GM23338 (cell line): ENCODE measurements at places on chromosomes 11 and 22. TPM values are rescaled to one million over a fixed set of nuclear protein-coding genes. Genes with fewer than 3 reads are reported as not detected.

CD3E gene
- total RNA-seq: not detected in 2 replicates

CRYBB1 gene
- 1.6 and 2.4 TPM in 2 replicates for total RNA-seq

CHST1 gene
- total RNA-seq: 1.7 and 2.7 TPM in 2 replicates

SLC22A12 gene
- total RNA-seq: not detected in 2 replicates

GRCh38 chr11:17489751-17490150 is 13.1 kb upstream of the ABCC8 start:
- no peaks in the 10 kb centered on the region for H3K27me3 ChIP-seq
- H3K4me1 ChIP-seq: no peaks in the 10 kb centered on the region
- no peak overlapping the region for H3K4me3 ChIP-seq

SLC22A6 gene
- not detected in 2 replicates for total RNA-seq

CHRM1 gene
- total RNA-seq: 0.14 TPM in 1 of 2 replicates, not detected in the other

APOL3 gene
- total RNA-seq: not detected in 2 replicates

FREY1 gene
- 1.1 TPM in 1 of 2 replicates, not detected in the other for total RNA-seq

PCSK7 gene
- 46.4 and 61.1 TPM in 2 replicates for total RNA-seq

DNA sequence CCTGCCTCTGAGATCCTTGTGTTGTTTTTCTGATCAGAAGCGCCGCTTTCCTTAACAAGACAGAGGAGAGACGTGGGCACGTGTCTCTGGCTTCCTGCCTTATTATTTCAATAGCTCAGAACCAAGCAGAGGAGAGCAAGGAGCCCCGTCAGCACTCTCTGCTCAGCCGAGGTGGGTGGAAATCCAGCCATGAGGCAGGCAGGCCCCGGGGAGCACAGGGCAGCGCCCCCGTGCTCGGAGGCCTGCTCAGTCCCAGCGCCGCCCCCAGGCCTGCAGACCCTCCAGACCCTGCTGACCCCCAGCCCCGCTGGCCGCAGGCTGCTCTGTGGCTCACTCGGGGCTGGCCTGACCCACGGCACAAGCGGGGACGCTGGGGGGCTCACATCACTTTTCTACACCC is 162.8 kb downstream of the BRD1 start:
- no peak overlapping the region for H3K4me3 ChIP-seq
- no peaks in the 10 kb centered on the region; the same call in 1 of the 2 replicates for H3K36me3 ChIP-seq
- H3K4me1 ChIP-seq: no peaks in the 10 kb centered on the region
- no peak for DNase-seq
- no peaks in the 10 kb centered on the region for H3K27me3 ChIP-seq
- H3K27ac ChIP-seq: no peak overlapping the region

TMEM191C gene
- total RNA-seq: 1.1 and 2.8 TPM in 2 replicates

DNA sequence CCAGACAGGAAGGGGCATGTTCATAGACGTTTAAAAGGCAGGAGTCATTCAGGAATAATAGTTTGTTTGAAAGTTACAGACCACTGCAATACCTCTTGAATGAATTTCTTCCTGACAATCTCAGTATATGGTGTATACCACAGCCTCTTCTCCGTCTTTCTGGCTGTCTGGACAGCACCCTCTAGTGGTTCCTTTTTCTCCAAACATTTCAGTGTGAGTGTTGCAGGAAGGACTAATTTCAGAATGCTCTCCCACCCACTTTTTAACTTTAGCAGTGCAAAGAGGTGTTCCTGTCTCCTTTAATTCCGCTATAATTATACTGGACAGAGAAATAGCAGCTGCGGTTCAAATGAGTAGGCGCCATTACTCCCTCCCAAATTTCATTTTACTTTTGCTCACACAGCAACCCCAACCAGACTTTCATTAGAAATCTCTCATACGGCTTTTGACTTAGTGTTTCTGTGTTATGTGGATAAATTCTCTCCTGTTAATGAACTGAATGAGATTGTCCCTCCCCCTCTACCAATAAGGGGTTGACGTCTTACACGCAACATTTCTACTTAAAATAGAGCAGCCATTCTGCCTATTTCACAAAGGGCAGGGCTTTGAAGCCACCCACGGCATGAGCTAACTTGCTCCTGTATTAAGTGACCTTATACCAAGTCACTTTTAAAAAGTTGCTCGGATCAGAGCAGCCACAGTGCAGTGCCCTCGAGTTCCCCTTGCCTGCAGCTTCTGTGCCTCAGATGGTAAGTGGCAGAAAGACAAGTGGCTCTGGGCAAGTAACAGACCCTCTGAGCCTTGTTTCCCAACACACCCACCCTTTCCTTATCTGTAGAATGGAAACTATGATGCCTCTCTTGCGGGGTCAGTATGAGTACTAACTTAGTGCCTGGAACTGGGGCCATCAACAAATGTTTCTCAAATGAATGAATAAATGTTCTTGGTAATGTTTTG is 368.6 kb downstream of the OPCML start:
- no peak overlapping the region for H3K27ac ChIP-seq
- no peak overlapping the region for H3K4me3 ChIP-seq
- peak; percentile 86 for DNase-seq
- no peaks in the 10 kb centered on the region for H3K27me3 ChIP-seq

SGSM1 gene
- total RNA-seq: 4.2 and 4.7 TPM in 2 replicates

DDI1 gene
- total RNA-seq: not detected in 2 replicates

GRCh38 chr22:31495343-31495742 is 993 bp upstream of the SFI1 start:
- H3K27ac ChIP-seq: no peak overlapping the region
- no peak for DNase-seq
- H3K4me1 ChIP-seq: peaks cover 29% of the 10 kb centered on the region
- H3K27me3 ChIP-seq: no peaks in the 10 kb centered on the region
- H3K4me3 ChIP-seq: peak overlapping the region; percentile 90

DNA sequence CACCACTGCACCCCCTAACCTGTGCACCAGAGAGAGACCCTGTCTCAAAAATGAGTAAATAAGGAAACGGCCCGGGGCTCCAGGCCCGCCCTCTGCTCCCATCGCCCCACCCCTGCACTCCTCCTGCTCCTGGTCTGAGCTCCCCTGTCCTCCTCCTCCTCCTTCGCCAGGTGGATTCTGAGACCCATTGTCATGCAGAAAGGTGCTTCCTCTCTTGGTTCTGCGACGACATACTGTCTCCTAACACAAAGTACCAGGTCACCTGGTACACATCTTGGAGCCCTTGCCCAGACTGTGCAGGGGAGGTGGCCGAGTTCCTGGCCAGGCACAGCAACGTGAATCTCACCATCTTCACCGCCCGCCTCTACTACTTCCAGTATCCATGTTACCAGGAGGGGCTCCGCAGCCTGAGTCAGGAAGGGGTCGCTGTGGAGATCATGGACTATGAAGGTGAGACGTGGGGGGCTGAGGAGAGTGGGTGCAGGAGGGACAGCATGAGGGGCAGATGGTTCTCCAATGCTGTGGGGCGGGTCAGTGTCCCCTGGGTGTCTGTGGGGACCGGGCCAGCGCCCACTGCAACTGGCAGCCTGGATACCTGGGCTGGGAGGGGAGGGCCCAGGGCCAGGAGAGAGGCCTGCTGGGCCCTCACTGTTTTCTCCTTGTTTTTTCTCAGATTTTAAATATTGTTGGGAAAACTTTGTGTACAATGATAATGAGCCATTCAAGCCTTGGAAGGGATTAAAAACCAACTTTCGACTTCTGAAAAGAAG is 3.1 kb upstream of the APOBEC3D start:
- peak; percentile 91 for DNase-seq
- H3K4me1 ChIP-seq: peaks cover 67% of the 10 kb centered on the region
- peak overlapping the region; percentile 90 for H3K27ac ChIP-seq
- H3K36me3 ChIP-seq: no peaks in the 10 kb centered on the region
- no peaks in the 10 kb centered on the region for H3K27me3 ChIP-seq

DNA sequence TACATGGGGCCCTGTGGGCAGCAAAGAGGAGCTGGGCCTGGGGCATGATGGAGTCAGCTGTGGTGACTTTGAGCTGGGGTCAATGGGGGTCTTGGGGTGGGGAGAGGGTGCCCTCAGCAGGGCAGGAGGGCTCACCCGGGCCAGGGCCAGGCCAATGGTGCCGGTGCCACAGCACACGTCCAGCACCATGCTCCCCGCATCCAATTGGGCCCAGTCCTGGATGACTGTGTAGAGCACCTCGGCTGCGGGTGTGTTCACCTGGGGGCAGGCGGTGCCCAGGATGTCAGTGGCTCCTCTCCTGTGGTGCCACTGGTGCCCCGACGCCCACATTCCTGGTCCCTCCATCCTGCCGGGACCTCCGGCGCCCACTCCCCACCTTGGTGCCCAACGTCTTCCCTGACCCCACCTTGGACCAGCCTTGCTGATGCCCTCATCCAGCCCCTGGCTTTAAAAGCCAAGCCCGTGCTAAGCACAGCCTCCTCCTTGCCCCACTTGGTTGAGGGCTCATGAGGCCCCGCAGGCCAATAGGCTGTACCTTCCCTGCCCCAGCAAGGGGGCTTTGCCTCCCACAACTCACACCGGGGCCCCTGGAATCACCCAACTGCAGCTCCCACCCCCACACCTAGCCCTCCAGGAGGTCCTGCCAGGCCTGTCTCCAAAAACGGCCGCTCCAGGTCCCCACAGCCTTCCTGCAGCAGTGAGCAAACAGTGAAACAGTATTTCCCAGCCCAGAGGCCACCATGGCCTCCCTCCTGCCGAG is 2.2 kb upstream of the RANBP1 start:
- DNase-seq: no peak
- no peaks in the 10 kb centered on the region for H3K27me3 ChIP-seq

GRCh38 chr11:80698637-80699036 is 1257.8 kb upstream of the TENM4 start:
- H3K4me1 ChIP-seq: no peaks in the 10 kb centered on the region
- no peak overlapping the region for H3K4me3 ChIP-seq
- H3K27me3 ChIP-seq: no peaks in the 10 kb centered on the region
- no peak for DNase-seq
- no peaks in the 10 kb centered on the region for H3K36me3 ChIP-seq

RIC3 gene
- total RNA-seq: 17.8 and 27.4 TPM in 2 replicates

DNA sequence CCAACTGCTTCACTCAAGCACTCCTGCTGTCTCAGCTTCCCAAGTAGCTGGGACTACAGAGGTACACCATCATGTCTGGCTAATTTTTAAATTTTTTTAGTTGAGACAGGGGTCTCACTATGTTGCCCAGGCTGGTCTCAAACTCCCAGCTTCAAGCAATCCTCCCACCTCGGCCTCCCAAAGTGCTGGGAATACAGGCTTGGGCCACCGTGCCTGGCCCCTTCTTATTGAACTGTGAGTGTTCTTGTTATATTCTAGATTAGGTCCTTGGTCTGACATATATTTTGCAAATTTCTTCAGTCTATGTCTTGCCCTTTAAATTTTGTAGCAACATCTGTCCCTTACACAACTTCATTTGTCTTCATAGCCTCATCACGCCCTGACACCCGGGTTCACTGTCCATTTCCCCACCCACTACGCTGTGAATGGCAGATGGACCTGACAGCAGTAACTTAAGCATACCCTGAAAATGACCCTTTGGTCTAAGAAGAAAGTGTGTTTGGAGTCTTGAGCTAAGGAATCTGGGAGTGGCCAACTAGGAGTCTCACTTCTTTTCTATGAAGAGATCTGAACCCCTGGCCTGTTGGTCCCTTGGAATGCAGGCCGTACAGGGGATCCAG is 4.2 kb upstream of the FAM118A start:
- no peak overlapping the region for H3K27ac ChIP-seq
- no peak overlapping the region for H3K4me3 ChIP-seq
- H3K27me3 ChIP-seq: no peaks in the 10 kb centered on the region; the same call in 1 of the 2 replicates
- peaks cover 12% of the 10 kb centered on the region; the same call in 1 of the 2 replicates for H3K4me1 ChIP-seq
- no peaks in the 10 kb centered on the region for H3K36me3 ChIP-seq
- no peak for DNase-seq

- H3K27ac ChIP-seq: no peak overlapping the region
- H3K36me3 ChIP-seq: no peaks in the 10 kb centered on the region
- peaks cover 3% of the 10 kb centered on the region; the same call in 1 of the 2 replicates for H3K27me3 ChIP-seq
- H3K4me3 ChIP-seq: no peak overlapping the region
- H3K4me1 ChIP-seq: no peaks in the 10 kb centered on the region
Measured at GRCh38 chr11:2248762-2249161, 21.6 kb downstream of the ASCL2 start.

- no peak overlapping the region for H3K4me3 ChIP-seq
- H3K4me1 ChIP-seq: peaks cover 4% of the 10 kb centered on the region; the same call in 1 of the 2 replicates
- no peaks in the 10 kb centered on the region for H3K36me3 ChIP-seq
- H3K27me3 ChIP-seq: no peaks in the 10 kb centered on the region
- DNase-seq: no peak
- H3K27ac ChIP-seq: no peak overlapping the region
Measured at GRCh38 chr11:133198438-133198837, 333.9 kb downstream of the OPCML start.

TTC28 gene
- 10.7 and 16.1 TPM in 2 replicates for total RNA-seq

DNA sequence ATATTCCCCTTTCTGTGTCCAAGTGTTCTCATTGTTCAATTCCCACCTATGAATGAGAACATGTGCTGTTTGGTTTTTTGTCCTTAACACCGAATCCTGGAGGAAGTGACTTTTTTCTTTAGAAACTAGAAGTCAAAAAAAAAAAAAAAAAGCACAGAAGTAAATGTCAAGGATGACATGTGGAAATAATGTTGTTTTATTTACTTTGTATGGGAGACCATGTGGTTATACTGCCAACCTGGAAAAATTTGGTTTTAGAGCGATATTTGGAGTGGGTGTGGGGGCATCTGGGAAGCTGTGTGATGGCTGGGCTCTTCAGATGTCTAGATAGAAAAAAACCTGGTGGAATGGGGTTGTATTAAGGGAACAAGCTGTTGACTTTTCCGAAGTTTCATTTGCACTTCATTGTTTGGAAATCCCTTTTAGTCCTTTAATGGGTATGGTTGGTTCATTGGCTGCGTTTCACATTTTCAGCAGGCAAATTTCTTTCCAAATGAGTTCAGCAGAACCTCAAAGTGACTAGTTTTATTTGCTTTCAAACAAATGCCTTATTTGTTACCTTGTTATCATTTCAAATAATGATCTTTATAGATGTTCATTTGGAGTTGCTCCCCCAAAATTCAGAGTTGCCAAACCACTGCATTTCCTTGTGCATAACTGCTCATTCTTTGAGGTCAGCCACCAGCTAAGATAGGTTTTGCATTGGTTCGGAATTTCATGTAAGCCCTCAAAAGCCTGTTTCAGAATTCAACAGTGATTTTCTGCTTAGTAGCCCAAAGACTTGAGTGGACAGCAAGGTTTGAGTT is 508.2 kb downstream of the METTL15 start:
- no peaks in the 10 kb centered on the region for H3K27me3 ChIP-seq
- DNase-seq: no peak
- no peaks in the 10 kb centered on the region for H3K36me3 ChIP-seq
- H3K27ac ChIP-seq: no peak overlapping the region

EFCAB6 gene
- 1.8 and 1.9 TPM in 2 replicates for total RNA-seq

DNA sequence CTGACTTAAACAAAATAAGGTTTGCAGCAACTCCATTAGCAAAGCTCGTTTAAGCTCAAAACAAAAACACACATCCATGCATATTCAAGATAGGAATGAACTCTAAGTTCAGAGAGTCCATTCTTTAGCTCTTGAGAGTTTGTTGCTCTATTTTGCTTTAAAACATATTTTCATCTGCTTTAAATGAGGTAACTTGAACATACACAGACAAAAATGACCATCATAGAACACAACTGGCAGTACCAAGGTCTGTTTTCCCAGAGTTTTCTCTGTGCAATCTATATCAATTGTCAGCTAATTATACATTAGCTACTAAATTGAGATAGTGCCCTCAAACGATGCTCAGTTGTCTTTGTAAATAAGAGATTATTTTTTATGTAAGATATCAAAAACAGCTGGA is 423.2 kb upstream of the ANO3 start:
- DNase-seq: no peak
- no peak overlapping the region for H3K4me3 ChIP-seq
- no peaks in the 10 kb centered on the region for H3K36me3 ChIP-seq
- no peaks in the 10 kb centered on the region for H3K27me3 ChIP-seq
- H3K4me1 ChIP-seq: no peaks in the 10 kb centered on the region

PANX3 gene
- total RNA-seq: not detected in 2 replicates

GRCh38 chr11:100706179-100706578 is 19.1 kb downstream of the ARHGAP42 start:
- no peak overlapping the region for H3K4me3 ChIP-seq
- H3K4me1 ChIP-seq: peaks cover 12% of the 10 kb centered on the region
- DNase-seq: no peak
- H3K27ac ChIP-seq: no peak overlapping the region
